ENCODE measurements at places on chromosomes 12 and 14.

DNA sequence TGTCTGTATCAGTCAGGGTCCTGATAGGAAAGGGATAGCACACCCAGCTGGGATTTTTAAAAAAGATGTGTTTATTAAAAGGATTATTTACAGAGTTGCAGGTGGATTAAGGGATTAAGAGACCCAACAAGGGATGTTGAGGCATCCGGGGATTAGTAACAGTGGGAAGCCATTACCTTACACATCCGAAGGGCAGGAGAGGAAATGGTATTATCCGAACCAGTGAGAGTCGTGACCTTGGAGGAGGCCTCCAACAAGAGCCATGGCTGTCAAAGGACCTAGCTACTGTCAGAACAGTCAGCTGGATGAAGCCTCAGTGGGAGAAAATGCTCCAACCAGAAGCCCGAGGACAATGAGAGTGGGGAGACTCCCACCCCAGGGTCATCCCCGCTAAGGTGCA is 146.3 kb upstream of the KRAS start:
- no peak for DNase-seq

DNA sequence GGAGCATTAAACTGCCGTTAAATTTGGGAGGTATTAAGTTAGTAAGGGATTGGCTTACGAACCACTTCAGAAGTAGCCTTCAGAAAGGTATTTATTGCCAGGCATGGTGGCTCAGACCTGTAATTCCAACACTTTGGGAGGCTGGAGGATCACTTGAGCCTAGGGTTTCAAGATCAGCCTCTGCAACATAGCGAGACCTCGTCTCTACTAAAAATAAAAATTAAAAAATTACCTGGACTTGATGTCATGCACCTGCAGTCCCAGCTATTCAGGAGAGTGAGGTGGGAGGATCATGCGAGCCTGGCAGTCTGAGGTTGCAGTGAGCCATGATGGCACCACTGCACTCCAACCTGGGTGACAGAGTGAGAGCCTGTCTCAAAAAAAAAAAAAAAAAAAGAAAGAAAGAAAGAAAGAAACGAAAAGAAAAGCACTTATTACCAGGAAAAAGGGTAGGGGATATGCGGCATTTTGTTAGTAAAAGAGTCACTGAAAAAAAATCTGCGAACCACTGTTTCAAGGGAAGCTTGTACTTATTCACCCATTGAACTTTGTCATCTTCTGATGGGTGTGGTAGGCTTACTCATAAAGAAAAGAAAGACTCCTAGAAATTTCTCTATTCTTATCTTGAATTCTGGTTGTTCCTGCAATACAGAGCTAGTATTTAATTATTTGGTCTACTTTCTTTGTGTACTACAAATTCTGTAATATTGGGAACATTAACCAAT is 33.6 kb upstream of the PLEKHA5 start:
- no peak for DNase-seq

DNA sequence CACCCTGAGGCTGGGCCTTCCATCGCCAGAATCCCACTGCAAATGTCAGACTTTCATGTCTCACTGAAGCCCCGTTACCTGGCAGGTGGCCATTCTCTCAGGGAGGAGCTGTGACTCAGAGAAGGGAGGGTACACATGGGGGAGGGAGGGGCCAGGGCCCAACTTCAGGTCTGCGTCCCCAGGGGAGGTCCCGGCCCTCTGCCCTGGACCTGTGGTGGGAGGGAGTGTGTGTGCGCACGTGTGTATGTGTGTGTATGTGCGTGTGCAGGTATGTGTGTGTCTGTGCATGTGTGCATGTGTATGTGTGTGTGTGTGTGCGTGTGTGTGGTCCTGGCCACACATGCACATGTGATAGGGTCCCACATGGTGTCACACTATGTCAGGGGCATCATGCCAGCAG is 50.9 kb downstream of the MVK start:
- DNase-seq: no peak

GRCh38 chr14:98958048-98958631 is 313.9 kb downstream of the BCL11B start:
- DNase-seq: no peak

DNA sequence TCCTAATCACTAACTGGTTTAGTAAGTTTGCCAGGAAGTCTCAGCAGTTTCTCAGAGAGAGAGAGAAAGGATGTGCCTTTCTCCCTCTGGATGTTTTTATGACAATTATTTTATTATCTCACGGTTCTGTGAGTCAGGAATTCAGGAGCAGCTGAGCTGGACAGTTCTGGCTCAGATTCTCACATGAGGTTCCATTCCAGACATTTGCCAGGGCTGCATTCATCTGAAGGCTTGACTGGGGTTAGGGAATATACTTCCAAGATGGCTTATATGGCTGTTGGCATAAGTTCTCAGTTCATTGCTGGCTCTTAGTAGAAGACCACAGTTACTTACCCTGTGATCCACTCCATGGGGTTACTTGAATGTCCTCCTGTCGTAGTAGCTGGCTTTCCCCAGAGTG is 101.2 kb upstream of the ATF7IP start:
- no peak for DNase-seq

GRCh38 chr12:93573552-93574223 is 1.2 kb downstream of the SOCS2 start:
- DNase-seq: no peak

DNA sequence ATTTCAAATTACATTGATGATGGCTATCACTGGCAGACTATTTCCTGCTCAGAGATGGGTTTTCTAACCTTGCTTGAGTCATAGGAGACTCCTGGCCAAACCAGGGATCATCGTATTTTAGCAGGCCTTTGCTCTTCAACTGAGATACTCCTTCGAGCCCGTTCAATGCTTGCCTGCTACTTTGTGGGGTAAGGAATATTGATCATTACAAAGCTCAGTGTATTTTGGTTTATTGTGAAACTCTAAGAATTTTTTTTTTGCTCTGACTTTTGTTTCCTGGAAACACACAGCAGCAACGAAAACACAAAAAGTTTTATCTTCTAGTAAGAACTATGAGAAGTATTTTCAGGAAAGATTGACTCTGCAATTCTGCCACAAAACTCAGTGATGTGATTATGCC is 4.1 kb downstream of the GPRC5D start:
- DNase-seq: no peak

DNA sequence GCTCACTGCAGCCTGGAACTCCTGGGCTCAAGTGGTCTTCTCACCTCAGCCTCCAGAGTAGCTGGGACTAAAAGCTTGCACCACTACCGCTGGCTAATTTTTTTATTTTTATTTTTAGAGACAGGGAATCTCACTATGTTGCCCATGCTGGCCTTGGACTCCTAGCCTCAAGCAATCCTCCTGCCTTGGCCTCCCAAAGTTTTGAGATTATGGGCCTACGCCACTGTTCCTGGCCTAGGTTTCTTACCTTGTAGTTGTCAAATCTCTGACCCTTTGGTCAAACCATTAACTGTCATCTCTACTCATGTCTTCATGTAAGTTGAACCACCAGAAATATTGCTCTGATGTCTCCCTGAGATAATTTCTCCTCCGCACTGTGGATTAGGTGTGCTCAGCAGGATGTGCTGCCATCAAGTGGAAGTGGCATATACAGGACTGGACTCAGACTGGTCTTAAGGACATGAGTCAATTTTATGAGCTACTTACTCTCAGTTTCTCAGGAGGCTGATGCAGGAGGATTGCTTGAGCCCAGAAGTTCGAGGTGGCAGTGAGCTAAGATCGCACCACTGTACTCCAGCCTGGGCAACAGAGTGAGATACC is 28.5 kb downstream of the ACTR6 start:
- DNase-seq: no peak

- no peak for DNase-seq
Observed at GRCh38 chr12:121297435-121297991, 1.0 kb upstream of the CAMKK2 start.

- DNase-seq: no peak
Observed at GRCh38 chr12:108052260-108052659, 76.8 kb upstream of the WSCD2 start.

GRCh38 chr12:1830981-1831963 is 10.9 kb downstream of the LRTM2 start:
- no peak for DNase-seq

- no peak for DNase-seq
Observed at GRCh38 chr12:109630815-109631214, 57.2 kb downstream of the MVK start.

- no peak for DNase-seq
Observed at GRCh38 chr12:87290505-87290904, 738.7 kb downstream of the C12orf50 start.

DNA sequence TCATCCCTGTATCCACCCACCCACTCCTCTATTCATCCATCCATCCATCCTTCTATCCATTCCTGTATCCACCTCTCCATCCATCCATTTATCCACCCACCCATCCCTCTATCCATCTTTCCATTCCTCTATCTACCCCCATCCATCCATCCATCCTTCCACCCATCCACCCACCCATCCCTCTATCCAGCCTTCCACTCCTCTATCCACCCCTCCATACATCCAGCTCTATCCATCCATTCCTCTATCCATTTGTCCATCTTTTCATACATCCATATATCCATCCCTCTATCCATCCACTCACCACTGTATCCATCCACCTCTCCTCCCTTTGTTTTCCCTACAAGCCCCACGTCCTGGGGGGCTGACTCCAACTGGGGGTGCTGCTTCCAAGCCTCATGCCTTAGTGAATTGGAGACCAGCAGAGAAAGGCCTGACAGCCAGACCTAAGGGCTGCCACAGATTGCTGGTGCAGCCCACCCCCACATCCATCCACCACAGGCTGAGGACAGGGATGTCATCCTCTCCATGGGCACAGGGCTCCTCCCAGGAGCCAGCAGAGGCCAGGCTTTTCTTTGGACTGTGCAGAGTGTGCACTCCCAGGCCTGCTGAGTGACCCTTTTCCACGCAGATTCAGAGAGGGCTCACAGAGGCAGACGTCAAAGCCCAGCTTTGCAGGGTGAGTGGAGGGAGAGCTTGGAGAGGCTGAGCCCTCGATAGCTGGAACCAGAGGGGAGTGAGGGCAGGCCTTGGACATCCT is 18.9 kb upstream of the GPR132 start:
- no peak for DNase-seq

DNA sequence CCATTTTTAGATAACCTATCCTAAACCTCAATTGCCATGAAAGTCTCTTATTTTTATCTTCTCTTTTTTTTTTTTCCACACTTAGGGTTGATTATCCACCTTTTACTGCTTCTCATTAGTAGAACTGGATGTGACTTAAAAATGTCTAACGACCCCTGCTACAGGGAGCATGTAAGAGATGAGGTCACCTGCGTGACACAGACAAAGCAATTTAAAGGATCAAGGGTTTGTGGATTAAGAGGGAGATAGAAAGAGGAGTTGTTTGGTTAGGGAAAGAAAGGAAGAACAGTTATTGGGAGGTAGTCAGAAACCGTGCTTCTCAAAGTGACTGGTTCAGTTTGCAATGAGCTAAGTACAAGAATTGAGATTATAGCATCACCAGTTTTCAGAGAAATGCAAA is 239.1 kb downstream of the ALX1 start:
- DNase-seq: no peak

DNA sequence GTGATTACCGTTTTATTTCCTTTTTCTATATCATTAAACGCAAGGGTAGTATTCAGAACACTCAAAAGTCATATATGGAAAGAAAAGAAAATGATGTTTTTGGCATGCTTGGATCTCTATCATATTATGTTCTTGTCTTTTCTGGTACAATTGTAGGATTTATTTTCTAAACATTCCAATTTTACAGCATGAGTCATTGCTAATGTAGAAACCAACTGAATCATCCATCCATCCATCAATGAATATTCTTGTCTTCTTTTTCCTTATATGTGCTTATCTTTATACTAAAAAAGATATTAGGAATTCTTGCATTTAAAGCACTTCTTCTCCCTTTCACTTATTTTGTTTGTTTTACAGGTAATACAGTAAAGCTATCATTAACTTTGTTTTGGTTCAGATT is 20.4 kb upstream of the AMIGO2 start:
- DNase-seq: no peak

- no peak for DNase-seq
Observed at GRCh38 chr14:22478670-22479069, 110.4 kb downstream of the DAD1 start.

DNA sequence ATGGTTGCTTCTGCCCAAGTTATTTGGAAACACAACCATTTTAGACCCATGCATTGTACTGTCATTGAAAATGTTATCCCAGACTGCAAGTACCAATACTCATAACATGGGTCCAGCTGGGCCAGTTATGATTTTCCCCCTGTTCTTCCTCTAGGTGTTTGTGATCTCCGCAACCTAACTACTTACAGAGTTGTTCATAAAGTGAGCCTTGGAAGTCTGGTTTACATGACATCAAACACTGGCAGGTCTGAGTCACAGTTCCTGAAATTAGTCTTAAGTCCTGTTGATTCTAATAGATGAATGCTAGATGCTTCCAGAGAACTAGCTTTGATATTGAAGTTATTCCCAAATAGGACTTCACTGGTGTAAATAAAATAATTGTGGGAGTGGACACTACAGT is 487.0 kb downstream of the MED13L start:
- DNase-seq: no peak

- DNase-seq: no peak
Observed at GRCh38 chr12:46562625-46563225, 190.2 kb upstream of the SLC38A2 start.

DNA sequence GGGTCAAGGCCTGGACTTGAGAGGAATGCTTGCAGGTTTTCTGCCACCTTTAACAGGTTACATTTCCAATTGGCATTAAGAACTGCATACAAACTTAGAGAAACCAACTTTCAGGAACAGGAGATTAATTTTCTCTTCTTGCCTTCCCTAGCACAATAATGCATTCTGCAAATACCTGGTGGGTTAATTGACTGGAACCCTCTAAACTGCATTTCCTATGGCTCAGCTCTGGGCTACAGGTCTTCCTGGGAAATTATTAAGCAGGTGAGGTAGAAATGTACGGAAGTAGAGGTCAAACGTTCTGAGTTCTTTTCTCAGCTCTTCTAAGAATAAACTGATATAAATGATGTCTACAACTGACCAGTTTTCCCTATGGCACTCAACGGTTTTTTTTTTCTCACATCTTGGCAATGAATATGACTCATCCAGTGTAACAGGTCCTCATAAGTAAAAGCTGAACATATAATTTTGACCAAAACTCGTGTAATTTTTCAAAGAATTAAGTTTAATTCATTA is 144.9 kb upstream of the PELI2 start:
- DNase-seq: no peak

DNA sequence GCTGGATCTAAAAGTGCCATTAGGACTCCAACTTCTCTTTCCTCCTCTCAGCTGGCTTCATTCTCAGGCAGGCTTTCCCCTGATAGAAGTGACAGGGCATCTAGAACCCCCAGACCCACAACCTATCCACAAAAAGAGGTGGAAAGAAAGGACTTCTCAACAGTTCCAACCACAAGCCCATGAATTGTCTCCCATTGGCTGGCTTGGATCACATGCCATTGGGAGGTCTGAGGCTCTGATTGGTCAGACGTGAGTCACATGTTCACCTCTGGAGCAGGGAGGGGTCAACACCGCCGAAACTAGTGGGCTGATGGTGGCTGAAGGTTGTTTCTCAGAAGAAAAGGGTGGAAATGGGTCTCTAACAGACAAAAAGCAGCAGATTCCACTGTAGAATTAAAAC is 47.2 kb downstream of the DRAM1 start:
- DNase-seq: no peak

DNA sequence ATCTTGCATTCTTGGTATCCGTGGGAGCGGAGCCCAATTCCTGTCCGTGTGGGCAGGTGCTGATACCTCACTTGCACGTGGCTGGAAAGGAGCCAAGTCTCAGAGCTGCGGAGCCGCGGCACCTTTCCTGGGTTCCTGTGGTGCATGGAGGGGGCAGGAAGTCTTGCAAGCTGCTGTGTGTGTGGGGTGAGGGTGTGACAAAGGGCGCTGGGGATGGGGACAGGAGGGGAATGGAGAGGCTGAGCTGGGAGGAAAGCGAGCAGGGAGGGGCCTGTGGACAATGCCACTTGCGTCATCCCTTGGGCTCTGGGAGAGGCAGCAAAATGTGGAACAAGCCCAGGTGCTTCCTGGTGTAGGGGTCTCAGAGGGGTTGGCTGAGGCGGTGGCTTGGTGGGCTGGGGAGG is 86.7 kb downstream of the CALM1 start:
- no peak for DNase-seq
